BE2C (cell line): ENCODE measurements at places on chromosomes 2 and 18.

- no peak for DNase-seq
Measured at GRCh38 chr2:24617424-24617823, 126.4 kb downstream of the NCOA1 start.

DNA sequence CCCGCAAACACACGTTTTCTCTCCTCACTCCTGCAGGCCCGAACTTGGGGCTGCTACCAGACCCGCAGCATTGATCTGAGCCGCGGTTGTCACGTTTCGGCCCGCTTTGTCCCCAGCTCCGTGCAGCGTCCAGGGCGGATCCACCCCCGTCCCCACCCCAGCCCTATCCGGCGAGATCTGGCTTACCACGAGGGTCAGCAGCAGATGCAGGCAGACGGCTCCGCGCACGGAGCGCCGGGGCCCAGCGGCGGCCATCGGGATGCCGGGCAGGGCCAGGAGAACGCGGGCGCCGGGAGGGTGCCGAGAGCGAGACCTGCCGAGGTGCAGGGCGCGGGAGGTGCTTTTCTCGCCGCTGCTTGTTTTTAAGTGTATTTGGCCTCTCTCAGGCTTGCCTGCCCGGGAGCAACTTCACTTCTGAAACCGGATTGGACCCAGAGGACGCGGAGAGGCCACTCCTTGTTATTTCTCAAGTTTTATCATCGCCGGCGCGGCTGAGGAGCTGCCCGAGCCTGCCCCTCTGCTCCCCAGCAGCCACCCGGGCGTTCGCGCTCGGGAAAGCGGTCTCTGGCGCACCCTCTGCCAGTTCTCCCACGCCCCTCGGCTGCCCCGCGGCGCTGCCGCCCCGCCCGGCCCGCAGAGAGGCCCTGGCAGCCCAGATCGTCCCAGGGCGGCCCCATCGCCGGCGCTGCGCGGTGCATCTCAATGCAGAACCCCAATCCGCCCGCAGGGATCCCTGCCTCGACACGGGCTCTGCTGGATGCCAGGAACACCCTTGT is at the start of gene DSC3:
Gene DSC3, minus strand, starts transcription at position 337 of the 776 bp plus-strand sequence. Its CDS starts 82 bp downstream, at position 255.
- peak; percentile 8 for DNase-seq

- no peak for DNase-seq
Measured at GRCh38 chr2:134883552-134884293, 34.9 kb upstream of the CCNT2 start.

DNA sequence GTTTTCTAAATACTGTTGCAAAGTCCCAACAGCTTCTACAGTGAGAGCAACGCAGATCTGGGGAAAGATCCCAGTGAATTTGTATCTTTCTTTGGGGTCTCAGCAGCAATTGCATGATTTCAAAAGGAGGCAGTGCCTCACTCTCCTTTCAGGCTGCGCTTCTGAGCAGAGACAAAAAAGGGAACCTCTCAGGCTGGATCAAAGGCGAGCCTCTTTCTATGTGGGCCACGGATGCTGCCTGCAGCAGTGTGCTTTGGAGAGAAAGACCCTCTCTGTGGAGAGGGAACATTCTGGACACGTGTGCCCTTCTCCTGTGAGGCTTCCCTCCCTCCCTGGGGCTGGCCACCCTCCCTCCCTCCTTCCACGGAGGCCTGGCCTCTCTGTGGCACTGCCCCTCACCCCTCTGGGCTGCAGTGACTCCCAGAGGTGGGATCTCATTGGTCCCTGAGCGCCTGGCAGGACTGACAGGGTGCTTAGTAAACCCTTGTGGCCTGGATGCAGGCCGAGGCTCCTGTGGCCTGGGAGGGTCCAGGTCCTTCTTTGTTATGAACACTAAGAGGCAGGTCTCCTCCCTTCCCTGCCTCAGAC is 21.6 kb upstream of the PDIA6 start:
- no peak for DNase-seq

DNA sequence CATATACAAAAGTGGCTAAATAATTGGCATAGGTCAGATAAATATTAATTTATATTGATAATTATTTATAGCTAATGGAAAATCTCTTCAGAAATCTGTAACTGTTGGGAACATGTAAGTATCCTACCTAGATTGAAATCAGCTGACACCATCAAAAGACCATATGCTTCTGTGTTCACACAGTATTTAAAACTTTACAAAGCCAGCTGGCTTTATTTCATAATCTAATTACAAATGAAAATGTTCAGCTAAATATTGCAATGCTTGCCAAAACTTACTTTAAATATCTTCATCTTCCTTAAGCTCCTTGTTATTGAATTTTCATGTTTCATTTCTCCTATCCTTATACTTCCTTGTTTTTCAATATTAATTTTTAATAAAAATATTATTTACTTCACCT is 190.9 kb upstream of the DOK6 start:
- DNase-seq: no peak

GRCh38 chr2:196854629-196855028 is 45.5 kb upstream of the C2orf66 start:
- no peak for DNase-seq

- no peak for DNase-seq
Measured at GRCh38 chr2:109265953-109266352, 136.9 kb downstream of the SH3RF3 start.

GRCh38 chr2:128644718-128645256 is 326.1 kb upstream of the HS6ST1 start:
- DNase-seq: no peak

DNA sequence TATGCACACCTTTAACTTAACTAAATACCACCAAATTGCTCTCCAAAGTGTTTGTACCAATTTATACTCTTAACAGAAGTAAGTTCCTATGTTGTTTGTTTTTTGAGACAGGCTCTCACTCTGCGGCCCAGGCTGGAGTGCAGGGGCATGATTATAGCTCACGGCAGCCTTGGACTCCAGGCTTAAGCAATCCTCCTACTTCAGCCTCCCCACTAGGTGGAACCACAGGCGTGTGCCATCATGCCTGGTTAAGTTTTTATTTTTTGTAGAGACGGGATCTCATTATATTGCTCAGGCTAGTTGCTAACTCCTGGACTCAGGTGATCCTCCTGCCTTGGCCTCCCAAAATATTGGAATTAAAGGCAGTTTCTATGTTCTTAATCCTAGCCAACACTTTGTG is 13.1 kb upstream of the NAB1 start:
- no peak for DNase-seq

GRCh38 chr2:30923623-30924022 is 116.4 kb upstream of the CAPN13 start:
- no peak for DNase-seq

GRCh38 chr2:8044046-8044594 is 637.7 kb upstream of the ID2 start:
- no peak for DNase-seq

- no peak for DNase-seq
Measured at GRCh38 chr2:204249437-204249836, 295.8 kb upstream of the PARD3B start.

- DNase-seq: no peak
Measured at GRCh38 chr18:21747268-21747667, 6.7 kb downstream of the MIB1 start.

DNA sequence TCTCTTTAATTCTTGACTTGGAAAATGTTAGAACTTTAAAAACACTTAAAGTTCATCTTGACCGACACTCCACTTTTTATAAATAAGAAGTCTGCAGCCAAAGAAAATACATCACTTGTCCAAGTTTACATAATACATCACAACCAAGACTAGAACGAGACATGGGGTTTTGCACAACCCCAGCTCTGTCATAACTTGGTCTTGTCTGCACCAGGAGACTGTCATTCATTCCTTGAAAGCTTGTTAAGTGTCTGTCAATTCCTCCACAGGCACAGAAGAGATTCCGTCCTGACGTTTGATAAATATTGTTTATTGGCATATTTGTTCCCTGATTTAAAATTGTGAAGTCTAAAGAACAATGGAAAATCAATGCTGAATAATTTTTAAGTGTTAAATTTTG is 139.5 kb upstream of the SETBP1 start:
- DNase-seq: no peak

GRCh38 chr2:25155401-25155800 is 13.0 kb downstream of the POMC start:
- DNase-seq: no peak

- DNase-seq: no peak
Measured at GRCh38 chr2:11320698-11321492, 23.5 kb downstream of the ROCK2 start.

DNA sequence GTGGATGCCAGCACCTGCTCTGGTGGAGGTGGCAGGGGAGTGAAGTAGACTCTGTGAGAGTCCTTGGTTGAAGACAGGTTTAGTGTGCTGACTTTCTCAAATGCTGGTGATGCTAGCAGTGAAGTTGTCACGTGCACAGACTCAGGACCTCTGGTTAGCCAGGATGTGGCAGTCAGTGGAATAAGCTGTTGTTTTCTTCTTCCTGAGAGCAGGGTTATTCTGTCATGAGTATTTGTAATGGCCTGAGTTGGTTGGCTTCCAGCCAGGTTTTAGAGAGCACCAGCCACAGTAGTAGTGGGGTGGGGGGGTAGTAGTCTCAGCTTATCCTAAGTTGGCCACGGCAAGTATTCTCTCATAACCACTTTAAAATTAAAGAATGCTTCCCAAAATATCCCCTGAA is 238.5 kb upstream of the FBXO11 start:
- no peak for DNase-seq

- DNase-seq: no peak
Measured at GRCh38 chr2:77190721-77191346, 331.3 kb downstream of the LRRTM4 start.

DNA sequence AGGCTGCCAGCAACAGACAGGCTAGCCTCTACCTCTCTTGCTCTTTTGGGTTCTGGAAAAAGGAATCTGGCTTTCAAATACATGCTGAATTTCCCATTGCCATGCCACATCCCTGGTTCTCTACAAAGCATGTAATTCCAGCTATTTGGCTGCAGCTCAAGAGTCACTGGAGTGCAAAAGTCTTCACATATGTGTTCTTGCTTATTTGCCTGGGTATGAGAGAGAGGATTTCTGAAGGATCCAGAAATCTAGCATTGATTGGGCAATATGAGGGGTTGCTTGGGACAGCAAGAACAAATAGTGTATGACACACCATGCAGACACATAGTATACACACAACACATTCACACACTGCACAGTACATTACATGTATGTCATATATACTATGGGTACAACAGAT is 30.7 kb upstream of the LGALSL start:
- DNase-seq: no peak

DNA sequence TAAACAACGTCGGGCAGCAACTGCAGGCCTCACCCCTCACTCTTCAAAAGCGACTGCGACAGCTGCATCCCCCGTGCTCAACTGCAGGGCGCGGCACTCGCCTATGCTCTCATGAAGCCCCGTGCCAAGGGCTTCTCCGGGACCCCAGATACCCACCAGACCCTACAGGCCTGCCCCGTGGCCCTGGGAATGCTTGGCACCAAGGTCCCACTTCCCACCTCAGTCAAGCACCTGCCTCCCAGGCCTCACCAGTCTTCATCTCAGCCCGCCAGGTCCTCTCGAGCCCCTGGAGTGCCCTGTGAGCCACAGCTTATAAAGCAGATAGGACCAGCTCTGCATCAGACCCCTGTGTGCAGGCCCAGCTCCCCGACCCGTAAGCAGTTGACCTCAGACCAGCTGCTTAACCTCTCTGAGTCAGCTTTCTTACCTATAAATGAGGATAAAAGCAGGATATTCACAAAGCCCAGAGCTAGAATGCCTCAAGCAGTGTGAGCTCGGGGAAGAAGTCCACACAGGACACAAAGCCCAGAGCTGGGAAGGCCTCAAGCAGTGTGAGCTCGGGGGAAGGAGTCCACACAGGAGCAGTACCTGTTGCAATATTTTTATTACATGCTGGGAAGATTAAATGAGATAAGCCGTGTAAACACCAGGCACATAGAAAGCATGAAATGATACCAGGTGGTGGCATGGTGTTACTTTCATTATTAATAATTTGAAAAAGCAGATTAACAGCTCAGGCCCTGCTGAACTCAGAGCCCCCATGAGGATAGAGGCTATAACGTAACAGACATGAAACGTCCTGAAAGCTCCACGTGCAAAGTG is 96.9 kb downstream of the HDAC4 start:
- DNase-seq: peak; percentile 9

- DNase-seq: peak; percentile 90
Measured at GRCh38 chr2:65539633-65540032, 107.2 kb upstream of the SPRED2 start.
